ENCODE measurements at places on chromosomes 13 and 19. TPM values are rescaled to one million over a fixed set of nuclear protein-coding genes. Genes with fewer than 3 reads are reported as not detected.

Gene ZNF177
- total RNA-seq, result 1.5 TPM

Gene CYP4F2
- total RNA-seq, result not detected

Gene LILRB3
- not detected for total RNA-seq

Gene KCNK6
- total RNA-seq, result 19.6 TPM

Gene KIR2DL4
- total RNA-seq, result not detected

Gene BCAM
- 30.0 TPM for total RNA-seq

Gene KLF12
- 12.8 TPM for total RNA-seq

Gene RFPL4AL1
- not detected for total RNA-seq

Gene IZUMO2
- total RNA-seq, result not detected

Gene PNMA8B
- total RNA-seq, result 2.1 TPM

Gene CYSLTR2
- total RNA-seq, result not detected

Gene THSD8
- not detected for total RNA-seq

Gene UBXN6
- total RNA-seq, result 105 TPM

Gene SMAD9
- 8.2 TPM for total RNA-seq

Gene MIER2
- total RNA-seq, result 24.2 TPM

Gene PSPN
- total RNA-seq, result 0.79 TPM

Gene RDH8
- not detected for total RNA-seq

Gene COG3
- total RNA-seq, result 33.4 TPM

Gene ADPRHL1
- 0.37 TPM for total RNA-seq

Gene NECTIN2
- 51.3 TPM for total RNA-seq

Gene C1QTNF9B
- not detected for total RNA-seq

Measured in aortic smooth muscle cell (primary cell).